ENCODE measurements at places on chromosomes 2 and 18. TPM values are rescaled to one million over a fixed set of nuclear protein-coding genes. Genes with fewer than 3 reads are reported as not detected.

The IL37 gene
- not detected for total RNA-seq

The ACVR1C gene
- total RNA-seq = 0.09 TPM

The BCL11A gene
- 1.1 TPM for total RNA-seq

The FAHD2B gene
- total RNA-seq = 9.6 TPM

The PKDCC gene
- total RNA-seq = 147 TPM

- H3K4me3 ChIP-seq = no peak overlapping the region
- H3K27ac ChIP-seq = no peak overlapping the region
- no peaks in the 10 kb centered on the region for H3K27me3 ChIP-seq
- H3K4me1 ChIP-seq = no peaks in the 10 kb centered on the region
- no peak for DNase-seq
- H3K36me3 ChIP-seq = no peaks in the 10 kb centered on the region
Observed at GRCh38 chr2:19682493-19682892, 219.3 kb downstream of the TTC32 start.

DNA sequence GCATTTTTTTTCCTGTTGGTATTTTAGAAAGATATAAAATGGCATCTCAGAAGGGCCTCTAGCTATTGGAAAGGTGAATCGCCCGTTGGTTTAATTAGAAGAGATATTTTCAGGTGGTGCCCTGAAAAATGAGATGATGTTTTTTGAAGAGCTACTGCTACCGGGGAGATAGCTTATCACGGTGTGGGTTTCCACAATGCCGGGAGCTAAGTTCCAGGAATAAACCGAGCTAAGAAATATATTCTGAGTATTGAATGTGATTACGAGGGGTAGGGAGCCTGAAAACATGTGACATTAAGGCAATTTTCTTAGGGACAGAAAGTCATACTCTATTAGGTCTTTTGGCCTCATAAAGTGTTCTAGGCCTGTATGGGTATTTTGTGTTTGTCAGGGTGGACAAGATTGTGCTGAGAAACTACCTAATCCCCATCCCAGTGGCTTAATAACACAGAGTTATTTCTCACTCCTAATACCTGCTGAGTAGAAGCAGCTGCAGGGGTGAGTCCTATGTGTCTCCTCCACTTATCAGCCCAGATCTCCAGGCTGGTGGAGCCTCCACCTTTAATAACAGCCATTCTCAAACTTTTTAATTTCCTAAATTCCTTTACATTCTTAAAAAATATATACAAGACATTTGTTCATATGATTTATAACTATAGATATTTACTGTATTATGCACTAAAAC, 150.2 kb downstream of the LRRTM1 start:
- no peaks in the 10 kb centered on the region for H3K27me3 ChIP-seq
- DNase-seq = no peak
- no peak overlapping the region for H3K4me3 ChIP-seq
- H3K36me3 ChIP-seq = no peaks in the 10 kb centered on the region

DNA sequence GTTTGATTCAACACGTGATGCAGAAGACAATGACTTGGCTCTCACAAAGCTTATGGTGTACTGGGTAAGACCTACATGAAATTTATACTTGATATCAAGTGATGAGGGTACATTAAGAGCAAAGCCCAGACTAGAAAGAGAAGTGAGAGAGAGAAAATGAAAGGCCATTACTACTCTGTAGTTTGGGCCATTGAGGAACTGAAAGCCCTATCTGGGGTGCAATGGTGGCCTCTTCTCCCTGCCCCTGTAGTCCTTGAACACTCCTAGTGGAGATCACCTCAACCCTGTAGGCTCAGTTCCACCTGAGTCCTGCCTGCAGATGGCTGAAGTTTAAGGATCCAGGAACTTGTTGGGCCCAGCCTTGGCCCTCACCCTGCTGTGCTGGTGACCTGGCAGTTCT, 569.8 kb upstream of the MEX3C start:
- H3K36me3 ChIP-seq = no peaks in the 10 kb centered on the region
- no peaks in the 10 kb centered on the region for H3K4me1 ChIP-seq

DNA sequence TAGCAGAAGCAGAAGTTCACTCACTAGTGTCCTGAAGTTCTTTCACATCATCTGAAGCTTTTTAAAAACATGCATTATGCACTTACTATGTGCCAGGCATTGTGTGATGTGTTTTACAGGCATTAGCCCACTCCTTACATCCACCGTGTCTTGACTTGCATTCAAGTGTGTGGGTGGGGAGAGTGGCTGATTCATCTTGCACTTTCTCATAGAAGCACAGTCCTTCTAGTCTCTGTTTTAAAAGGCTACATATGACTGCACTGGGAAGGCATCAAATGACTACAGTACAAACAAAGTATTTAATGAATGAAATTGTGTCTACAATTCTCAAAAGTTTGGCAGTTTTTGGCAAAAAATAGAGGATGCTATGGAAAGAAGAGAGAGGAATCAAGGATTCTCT, 21.6 kb upstream of the DSC3 start:
- no peaks in the 10 kb centered on the region for H3K36me3 ChIP-seq
- no peaks in the 10 kb centered on the region for H3K27me3 ChIP-seq
- H3K4me1 ChIP-seq = no peaks in the 10 kb centered on the region
- no peak for DNase-seq

- H3K4me1 ChIP-seq = no peaks in the 10 kb centered on the region
- no peak overlapping the region for H3K27ac ChIP-seq
- no peaks in the 10 kb centered on the region for H3K27me3 ChIP-seq
- no peaks in the 10 kb centered on the region for H3K36me3 ChIP-seq
- H3K4me3 ChIP-seq = no peak overlapping the region
Observed at GRCh38 chr2:22867973-22868372, 517.0 kb upstream of the KLHL29 start.

All from muscle of leg (tissue), 16 donors.